BJ (cell line): ENCODE measurements at places on chromosomes 6 and 20. TPM values are rescaled to one million over a fixed set of nuclear protein-coding genes. Genes with fewer than 3 reads are reported as not detected.

GRCh38 chr6:143328876-143329275 lies 121.6 kb downstream of the ADAT2 start:
- DNase-seq: no peak

DNA sequence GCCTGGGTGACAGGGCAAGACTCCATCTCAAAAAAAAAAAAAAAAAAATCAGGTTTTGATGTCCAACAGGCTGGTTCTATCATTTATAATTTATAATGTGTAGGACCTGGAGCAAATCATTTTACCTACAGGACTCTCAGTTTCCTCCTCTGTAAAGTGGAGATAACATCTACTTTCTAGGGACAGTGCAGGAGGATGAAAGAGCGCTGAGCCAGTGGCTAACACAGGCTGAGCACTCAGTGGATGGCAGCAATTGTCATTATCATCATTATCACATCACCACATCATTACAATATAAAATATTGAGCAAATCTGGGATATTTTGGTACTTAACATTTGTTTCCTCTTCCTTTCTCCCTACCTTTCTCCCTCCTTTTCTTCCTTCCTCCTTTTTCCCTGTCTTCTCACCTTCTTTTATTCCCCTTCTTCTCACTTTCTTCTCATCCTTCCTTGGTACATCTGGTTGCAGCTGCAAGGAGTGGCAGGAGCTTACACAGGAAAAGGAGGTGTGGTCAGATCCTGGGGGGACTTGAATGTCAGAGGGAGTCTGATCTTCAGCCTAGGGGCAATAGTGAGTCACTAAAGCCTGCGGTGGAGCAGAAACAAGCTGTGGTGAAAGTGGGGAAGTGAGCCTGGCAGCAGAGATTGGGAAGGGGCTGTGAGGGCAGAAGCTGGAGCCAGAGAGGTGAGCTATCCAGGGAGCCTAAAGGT lies 24.6 kb upstream of the CTNNBL1 start:
- no peak for DNase-seq

GRCh38 chr6:26541579-26541978 lies 3.4 kb downstream of the HMGN4 start:
- no peak for DNase-seq

GRCh38 chr6:83273596-83273995 lies 80.4 kb downstream of the RWDD2A start:
- no peak for DNase-seq

- no peak for DNase-seq
Observed at GRCh38 chr6:2469428-2469827, 224.0 kb upstream of the GMDS start.

- DNase-seq: no peak
Observed at GRCh38 chr6:139037490-139037889, 8.9 kb downstream of the ABRACL start.

- no peak for DNase-seq
Observed at GRCh38 chr6:1312203-1312472, 240 bp downstream of the FOXQ1 start.

GRCh38 chr20:11267762-11268335 lies 594.0 kb upstream of the JAG1 start:
- DNase-seq: no peak

DNA sequence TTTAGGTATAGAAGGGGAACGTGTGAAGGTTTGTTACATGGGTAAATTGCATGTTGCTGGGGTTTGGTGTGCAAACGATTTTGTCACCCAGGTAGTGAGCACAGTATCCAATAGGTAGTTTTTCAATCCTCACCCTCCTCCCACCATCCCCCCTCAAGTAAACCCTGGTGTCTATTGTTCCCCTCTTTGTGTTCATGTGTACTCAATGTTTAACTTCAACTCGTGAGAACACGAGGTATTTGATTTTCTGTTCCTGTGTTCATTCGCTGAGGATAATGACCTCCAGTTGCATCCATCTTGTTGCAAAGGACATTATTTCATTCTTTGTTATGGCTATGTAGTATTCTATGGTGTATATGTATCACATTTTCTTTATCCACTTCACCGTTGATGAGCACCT lies 11.6 kb upstream of the VNN1 start:
- DNase-seq: no peak

- DNase-seq: no peak
Observed at GRCh38 chr6:36141961-36142360, 11.6 kb downstream of the MAPK13 start.

DNA sequence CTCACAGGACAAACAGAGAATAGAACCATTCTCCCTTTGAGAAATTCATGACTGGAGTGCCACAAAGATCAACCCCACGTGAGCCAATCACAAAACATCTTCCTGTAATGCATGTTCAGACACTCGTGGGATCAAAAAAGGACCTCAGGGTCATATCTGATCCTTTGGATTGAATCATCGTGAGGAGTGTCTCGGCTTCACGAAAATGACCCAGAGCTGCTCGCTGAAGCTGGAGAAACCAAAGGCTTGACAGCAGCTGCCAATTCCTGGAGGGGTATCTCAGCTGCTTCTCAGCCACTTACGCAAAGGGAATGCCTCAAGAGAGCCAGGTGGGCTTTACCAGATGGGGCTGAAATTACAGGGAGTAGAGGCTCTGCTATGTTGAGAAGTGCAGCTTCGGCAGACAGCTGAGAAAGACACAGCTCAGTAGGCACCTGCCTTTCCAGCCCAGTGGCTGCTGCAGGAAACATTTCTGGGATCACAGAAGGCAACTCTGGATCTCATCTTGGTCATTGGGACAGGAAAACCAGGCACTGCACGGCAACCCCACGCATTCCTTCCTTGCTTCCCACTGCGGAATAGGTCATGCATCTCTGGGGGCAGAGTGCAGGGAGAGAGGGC lies 813.1 kb downstream of the KIF16B start:
- no peak for DNase-seq

DNA sequence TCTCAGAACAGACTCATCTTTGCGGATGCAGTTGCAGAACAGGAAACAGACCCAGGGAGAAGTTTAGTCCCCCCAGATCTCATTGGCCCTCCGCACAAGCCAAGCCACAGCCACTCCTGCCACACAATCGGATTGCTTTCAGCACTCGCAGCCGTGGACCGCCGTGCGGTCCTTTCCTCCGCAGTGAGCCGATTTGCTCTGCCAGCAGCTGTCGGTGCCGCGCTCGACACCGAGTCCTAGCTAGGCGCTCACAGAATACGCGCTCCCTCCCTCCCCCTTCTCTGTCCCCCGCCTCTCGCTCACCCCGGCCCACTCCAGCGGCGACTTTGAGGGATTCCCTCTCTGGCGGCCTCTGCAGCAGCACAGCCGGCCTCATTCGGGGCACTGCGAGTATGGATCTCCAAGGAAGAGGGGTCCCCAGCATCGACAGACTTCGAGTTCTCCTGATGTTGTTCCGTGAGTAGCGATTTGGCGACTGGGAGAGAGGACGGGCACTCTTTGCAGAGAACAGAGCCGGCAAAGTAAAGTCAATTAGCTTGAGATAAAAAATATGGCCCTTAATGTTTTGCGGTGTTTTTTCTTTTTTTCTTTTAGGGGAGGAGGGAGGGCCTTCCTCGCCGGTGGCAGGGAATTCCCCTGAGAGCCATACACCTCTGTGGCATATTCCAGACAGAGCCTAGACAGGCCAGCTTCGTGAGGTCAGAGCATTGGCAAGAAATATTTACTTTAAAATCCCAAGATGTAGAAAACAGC lies at the start of gene LAMP5:
LAMP5 (plus strand) TSS at position 130 of the 753 bp plus-strand sequence; CDS start at position 393, 263 bp downstream.
- DNase-seq: no peak

GRCh38 chr20:2246069-2246491 lies 49.7 kb upstream of the TGM3 start:
- no peak for DNase-seq

GRCh38 chr20:61810066-61810737 lies 255.5 kb downstream of the TAF4 start:
- no peak for DNase-seq

GRCh38 chr6:121884620-121885019 lies 449.2 kb downstream of the GJA1 start:
- DNase-seq: no peak

- DNase-seq: no peak
Observed at GRCh38 chr20:38186788-38187221, 21.7 kb upstream of the TGM2 start.

- DNase-seq: peak; percentile 96
Observed at GRCh38 chr6:25172819-25173218, 106.4 kb upstream of the CARMIL1 start.

DNA sequence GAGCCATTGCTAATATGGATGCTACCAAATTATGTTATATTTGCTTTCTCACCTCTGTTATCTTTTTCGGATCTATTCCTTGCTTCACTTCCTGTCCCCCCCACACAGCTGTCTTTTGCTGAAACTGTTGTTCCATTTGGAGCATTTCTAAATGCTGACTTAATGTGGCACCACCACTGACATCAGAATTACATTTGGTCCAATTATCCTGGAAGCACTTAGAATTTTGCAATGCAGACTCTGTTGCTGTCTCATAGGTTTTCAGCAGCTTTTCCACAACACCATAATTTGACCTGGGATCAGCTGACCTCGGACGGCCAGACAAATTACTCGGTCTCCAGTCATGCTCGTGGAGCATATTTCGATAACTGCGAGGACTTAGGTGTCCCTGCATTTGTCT lies 12.8 kb downstream of the KIAA0408 start:
- DNase-seq: no peak

GRCh38 chr20:4449957-4450715 lies 271.6 kb upstream of the PRND start:
- peak; percentile 29 for DNase-seq

- no peak for DNase-seq
Observed at GRCh38 chr20:38222923-38223742, 37.4 kb downstream of the KIAA1755 start.

DNA sequence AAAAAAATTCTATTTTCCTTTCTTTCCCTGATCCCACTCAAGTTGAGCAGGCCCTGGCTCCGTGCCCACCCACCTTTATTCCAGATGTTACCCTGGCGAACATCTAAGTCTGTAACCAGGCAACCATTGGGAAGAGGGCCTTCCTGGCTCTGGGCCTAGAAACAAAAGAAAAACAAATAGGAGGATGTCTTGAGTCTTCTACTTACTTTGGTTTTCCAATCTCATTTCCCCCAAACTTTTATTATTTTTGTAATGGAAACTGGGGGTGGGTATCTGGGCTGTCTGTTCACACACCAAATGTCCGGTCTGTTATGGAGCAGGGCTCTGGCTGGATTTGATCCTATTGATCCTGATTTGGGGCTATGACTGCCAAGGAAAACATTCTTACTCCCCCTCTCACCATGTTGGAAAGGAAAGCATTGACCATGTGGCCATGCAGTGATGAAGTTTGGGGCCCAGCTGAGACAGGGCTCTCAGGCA lies 744.1 kb downstream of the DHX35 start:
- no peak for DNase-seq

- DNase-seq: no peak
Observed at GRCh38 chr20:11792568-11792953, 125.1 kb upstream of the BTBD3 start.

GRCh38 chr6:132096245-132096644 lies 145.1 kb upstream of the CCN2 start:
- no peak for DNase-seq

GRCh38 chr6:20447581-20448132 lies 46.0 kb downstream of the E2F3 start:
- DNase-seq: no peak

DNA sequence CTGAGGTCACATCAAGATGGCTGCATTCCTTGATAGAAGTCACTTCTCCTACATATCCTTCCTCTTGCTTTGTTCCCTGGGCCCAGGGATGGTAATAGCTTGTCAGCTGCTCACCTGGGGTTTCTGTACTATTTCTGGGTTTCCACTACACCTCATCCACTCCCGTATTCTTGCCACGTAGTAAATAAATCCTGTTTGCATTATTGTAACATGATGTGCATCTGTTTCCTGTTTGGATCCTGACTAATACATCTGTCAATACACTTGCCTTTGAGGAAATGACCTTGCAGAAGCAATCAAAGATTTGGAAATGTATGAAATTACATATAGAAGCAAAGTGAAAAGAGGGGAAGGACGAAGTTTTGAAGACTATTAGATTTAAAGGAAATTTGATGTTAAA lies 619.0 kb downstream of the PHF3 start:
- DNase-seq: no peak

DNA sequence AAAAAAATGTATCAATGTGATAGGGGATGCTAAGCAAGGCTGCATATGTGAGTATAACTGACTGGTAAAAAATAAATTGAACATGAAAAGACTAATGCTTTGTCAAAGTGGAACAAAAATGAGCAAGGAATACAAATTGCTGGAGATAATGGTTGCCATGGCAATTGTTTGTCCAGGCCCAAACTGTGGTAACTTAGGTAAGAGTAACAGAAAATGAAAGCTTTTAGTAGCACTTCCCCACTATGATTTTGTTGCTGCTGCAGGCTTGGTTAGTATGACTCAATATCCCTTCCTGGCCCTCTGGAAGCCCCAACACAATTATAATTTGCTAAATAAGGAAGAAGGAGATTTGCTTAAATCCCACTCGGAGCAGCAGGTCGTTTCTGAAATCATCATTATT lies 577.1 kb downstream of the DOK5 start:
- DNase-seq: no peak

- DNase-seq: no peak
Observed at GRCh38 chr6:55897346-55897745, 22.0 kb upstream of the BMP5 start.

- no peak for DNase-seq
Observed at GRCh38 chr6:14053811-14054210, 63.8 kb upstream of the CD83 start.

DNA sequence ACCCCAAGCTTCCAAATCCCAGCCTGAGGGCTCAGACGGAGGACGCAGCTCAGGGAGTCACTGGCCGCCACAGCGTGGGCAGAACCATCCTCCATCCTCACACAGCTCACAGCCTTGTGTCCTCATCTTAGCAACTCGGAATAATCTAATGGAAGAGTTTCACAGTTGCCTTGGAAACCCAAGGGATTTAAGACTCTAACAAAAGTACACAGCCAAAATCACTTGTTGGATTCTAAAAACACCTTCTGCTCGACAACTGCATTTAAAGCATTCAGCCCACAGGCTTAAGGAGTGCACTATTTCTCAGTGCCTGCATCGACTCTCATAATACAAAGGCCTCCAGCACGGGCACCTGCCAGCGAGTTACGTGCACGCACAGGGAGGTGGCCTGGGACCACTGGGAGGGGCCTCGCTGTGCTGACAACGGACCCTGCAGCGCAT lies 45.4 kb downstream of the ZBTB46 start:
- no peak for DNase-seq

- DNase-seq: no peak
Observed at GRCh38 chr20:33404281-33404680, 3.0 kb upstream of the CDK5RAP1 start.

The CRNKL1 gene
- polyA plus RNA-seq: 7.8 and 14.2 TPM in 2 replicates

The SASH1 gene
- polyA plus RNA-seq: 30.4 and 32.2 TPM in 2 replicates

The TRIM27 gene
- 47.3 TPM in 2 replicates for polyA plus RNA-seq

The TNXB gene
- polyA plus RNA-seq: 0.58 and 0.60 TPM in 2 replicates

The HTR1B gene
- polyA plus RNA-seq: 1.4 and 3.1 TPM in 2 replicates

The MKKS gene
- polyA plus RNA-seq: 8.0 and 15.2 TPM in 2 replicates

The EXOC2 gene
- polyA plus RNA-seq: 16.0 and 23.5 TPM in 2 replicates

The SMPDL3A gene
- 6.4 and 10.4 TPM in 2 replicates for polyA plus RNA-seq

The SUMO4 gene
- polyA plus RNA-seq: 0.23 TPM in 1 of 2 replicates, not detected in the other

The RIPOR3 gene
- polyA plus RNA-seq: 0.44 and 1.2 TPM in 2 replicates

The LTV1 gene
- polyA plus RNA-seq: 10.2 and 15.5 TPM in 2 replicates

The RNF39 gene
- polyA plus RNA-seq: not detected in 2 replicates

The BMP7 gene
- polyA plus RNA-seq: not detected in 2 replicates

The KHDRBS2 gene
- not detected in 2 replicates for polyA plus RNA-seq

The SYNE1 gene
- 42.6 and 44.2 TPM in 2 replicates for polyA plus RNA-seq

The CST3 gene
- 296 and 458 TPM in 2 replicates for polyA plus RNA-seq

The HCRTR2 gene
- polyA plus RNA-seq: not detected in 2 replicates
